Nucleus accumbens (tissue), 56 donors: ENCODE measurements at places on chromosomes 1 and 21.
A peak's percentile ranks its signal among the peaks of the same experiment; 100 is the strongest.

DNA sequence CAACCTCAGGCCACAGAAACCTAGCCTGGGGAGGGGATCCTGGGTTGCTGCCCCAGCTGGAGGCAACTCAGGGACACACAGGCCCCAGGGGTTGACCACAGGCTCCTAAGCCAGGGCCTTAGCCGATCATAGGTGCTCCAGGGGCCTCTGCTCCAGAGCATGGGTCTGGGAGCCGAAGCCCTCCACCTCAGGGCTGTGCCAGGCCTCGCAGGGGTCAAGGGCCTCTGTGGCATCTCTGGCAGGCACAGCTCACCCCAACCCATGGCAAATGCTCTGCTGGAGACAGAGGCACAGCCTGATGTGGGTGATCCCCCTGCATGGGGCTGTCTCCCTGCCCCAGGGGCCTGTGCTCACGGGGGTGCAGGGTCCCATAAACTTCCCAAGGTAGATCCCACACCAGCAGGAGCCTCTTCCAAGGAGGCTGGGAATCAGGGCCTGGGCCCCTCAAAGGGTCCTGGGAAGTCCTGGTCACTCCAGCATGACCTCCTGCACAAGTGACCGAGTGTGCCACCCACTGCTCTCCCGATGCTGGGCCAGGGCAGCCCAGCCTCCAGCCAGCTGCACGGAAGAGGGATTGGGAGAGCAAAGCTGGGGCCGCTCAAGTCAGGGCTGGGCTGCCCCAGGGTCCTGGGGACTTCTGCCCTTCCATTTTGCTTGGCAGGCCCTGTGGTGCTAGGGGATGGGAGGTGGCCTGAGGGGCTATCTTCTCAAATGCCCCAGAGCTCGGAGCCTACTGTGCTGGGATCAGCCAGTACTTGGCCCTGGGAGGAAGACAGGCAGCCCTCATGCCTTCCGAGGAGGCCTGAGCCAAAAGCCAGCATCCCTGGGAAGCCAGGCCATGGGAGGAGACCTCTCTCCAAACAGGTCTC, 22.2 kb upstream of the PRSS38 start:
- DNase-seq = no peak

GRCh38 chr1:217363319-217363718, 267.6 kb downstream of the GPATCH2 start:
- no peak for DNase-seq

DNA sequence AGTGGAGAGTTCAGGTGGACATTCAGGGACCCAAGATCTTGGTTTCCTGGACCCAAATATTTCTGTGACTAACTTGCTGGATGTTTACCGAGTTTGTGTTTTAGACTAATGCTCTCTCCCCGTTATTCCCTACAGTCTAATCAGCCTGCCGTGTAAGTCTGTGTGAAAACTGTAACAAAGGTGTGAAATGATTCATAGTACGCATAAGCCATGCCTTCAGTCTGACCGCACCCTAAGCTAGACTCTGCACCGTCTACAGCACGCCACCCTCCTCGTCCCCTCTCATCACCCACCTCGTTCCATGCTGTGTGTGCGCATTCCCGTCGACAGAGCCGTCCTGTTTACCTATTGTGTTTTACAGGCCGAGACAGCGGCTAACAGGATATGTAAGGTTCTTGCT, 50.5 kb downstream of the ACTN2 start:
- no peak for DNase-seq

GRCh38 chr1:165828669-165829329, 1.4 kb downstream of the UCK2 start:
- peak; percentile 33 for DNase-seq

GRCh38 chr1:32992489-32993323, 28.1 kb upstream of the RNF19B start:
- DNase-seq = peak; percentile 15

- DNase-seq = no peak
Measured at GRCh38 chr1:178023181-178023618, 53.3 kb upstream of the SEC16B start.

GRCh38 chr1:234913278-234913649, 215.4 kb downstream of the TOMM20 start:
- DNase-seq = no peak

DNA sequence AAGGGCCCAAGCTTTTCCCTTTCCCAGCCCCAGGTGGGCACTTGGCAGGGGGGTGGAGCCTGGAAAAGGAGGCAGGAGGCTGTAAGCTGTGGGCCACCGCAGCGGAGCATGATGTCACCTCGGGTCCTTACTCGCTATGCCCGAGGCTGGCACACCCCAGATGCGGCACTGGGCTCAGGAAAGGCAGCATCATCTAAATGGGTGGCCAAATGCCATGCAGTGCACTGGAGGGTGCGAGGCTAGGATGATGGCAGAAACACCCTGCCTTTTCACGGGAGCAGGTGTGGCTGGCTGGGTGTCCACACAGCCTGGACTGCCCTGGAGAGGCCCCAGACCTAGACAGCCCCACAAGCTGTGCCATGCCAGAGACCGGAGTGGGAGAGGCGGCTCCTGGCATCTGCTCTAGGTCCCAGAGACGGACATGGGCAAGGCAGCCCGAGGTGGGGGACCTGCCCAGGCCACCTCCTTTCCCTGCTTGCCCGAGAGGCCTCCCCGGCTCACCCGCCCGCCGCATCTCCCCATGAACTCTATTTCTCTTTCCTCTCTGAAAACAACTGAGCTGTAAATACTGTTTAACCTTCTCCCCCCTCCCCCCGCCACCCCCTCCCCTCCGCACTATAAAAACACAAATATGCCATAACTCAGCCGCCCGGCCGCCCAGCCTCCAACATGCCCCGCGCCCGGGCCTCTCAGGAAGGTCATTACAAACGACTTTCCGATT, 124.7 kb downstream of the CASZ1 start:
- DNase-seq = no peak

DNA sequence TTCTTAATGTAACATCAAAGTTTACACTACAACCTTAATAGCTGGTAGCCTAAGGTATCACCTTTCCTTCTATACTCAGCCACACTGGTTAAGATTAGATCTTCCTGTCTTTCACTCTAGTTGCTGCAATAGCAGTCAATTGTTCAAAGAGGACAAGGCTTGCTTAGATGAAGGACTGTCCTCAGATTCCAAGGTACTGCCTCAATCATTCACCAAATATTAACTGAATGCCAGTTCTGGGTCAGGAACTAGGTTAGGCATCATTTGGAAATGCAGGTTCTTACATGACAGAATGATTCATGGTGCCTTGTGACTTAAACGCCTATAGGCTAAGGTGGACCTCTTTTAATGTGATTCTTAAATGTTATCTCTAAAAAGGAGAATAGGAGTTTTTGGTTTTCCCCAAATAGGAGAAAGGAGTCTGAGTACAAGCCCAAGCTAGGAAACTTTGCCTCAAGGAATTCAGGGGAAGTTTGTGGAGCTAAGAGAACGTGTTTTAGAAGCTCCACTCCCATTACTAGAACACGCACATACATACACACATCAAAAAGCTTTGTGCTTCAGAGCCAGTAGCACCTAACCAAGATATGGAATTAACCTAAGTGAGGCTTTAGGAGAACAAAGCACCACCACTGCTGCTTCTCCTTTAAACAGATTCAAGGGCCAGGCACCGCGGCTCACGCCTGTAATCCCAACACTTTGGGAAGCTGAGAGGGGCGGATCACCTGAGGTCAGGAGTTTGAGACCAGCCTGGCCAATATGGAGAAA, 8.5 kb upstream of the WDR47 start:
- no peak for DNase-seq

DNA sequence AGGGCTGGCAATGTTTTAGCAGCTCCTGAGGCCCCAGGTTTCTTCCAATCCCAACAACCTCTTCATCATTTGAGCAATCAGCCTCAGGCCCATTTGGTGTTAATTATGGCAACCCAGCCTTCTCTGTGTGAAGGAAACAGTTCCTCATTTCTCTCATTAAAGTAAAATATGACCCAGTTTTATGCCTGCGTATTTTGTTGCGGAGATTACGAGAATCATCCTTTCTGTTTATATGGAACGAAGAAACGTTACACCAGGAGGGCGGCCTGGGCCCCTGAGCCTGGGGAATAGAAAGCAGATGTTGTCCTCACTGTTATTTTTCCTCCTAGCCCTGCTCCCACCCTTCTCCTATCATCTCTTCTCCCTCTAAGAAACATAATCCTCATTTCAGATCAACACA, 332.2 kb upstream of the USP24 start:
- DNase-seq = no peak

DNA sequence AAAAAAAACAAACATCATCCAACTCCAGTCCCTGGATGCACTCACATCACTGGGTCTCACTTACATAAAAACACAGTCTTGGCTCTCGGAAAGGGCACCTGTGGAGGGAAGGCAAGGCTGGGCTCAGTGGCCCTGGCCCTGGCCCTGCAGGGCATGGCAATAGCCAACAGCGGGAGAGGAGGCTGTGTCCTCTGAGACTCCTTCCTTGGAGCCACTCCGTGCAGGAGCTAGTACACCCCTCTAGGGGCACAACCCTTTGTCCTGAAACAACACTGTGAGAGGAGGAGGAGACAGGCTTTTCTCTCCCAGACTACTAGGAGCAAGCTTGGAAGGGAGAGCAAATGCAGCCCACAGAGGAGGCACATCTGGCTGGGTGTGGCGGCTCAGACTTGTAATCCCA, 28.0 kb downstream of the URB1 start:
- DNase-seq = no peak

- no peak for DNase-seq
Measured at GRCh38 chr1:86583032-86583431, 36.2 kb downstream of the CLCA4 start.

GRCh38 chr1:61138921-61139774, 56.8 kb downstream of the NFIA start:
- no peak for DNase-seq

DNA sequence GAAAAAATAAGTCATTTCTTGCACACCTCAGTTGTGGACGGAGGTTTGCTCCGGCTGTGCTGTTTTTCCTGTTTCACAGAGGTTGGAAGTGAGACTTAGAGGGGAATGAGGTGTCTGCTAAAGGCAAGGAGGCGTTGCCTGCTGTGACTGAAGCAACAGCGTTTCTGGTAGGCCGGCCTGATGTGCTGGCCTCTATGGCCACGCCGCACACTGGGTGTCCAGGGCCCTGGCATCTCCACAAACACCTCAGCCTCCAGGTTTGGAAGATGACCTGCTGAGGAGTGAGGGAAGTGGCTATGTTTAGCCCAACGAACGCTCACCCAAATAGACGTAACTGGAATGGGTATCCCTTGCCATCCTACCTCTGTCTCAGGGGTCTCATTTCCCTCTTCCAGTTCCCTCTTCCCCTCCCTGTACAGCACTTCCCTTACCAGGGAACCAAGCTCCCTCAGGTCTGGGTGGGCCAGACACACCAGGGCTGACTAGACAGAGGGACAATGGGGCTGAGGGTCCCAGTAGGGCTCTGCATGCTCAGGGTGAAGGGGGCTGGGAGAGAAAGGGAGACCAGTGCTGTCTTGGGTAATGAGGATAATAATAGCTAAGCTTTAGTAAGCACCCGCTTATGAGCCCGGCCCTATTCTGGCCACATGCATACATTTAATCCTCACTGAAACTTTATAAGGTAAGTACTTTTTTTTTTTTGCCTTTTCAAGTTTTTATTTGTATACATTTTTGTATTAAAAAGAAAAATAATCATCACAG, 11.9 kb downstream of the CACNA1S start:
- no peak for DNase-seq

GRCh38 chr1:110089561-110090275, 19.2 kb upstream of the ALX3 start:
- no peak for DNase-seq

DNA sequence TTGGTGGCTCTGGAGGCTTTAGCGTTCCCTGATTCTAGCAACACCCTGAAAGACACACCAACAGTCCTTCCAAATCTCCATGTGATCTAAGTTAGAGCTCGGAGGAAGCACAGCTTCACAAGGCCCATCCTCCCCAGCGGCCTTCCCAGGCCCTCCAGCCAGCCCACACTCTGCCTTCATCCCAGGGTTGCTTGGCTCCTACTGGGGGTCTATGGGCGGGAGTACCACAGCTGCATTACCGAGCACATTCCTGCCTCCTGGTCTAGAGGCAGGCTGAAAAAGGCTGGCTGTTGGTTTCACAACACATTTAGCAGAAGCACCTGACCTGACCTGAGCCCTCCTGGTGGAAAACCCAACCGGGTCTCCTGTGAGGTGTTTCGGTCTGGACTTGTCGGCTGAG, 54.7 kb upstream of the TRIM67 start:
- no peak for DNase-seq

- no peak for DNase-seq
Measured at GRCh38 chr1:243253926-243254232, 1.2 kb downstream of the CEP170 start.

DNA sequence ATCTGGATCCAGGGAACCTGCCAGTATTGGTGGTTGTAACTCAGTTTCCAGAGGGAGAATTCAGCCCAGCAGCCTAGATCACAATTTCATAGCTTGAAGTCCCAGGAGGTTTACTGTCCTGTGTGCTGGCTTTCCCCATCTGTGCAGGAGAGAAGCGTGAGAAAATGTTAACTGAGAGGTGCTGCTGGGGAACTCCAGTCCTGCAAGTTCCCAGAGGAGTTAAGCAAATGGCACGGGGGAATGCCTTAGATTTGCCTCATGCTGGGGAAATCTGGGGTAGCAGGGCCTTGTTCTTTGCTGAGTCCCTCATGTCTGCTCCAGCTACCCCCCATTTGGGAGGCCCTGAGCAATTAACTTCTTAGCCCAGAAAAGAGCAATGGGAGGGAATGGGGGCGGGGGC, 25.1 kb upstream of the SLAMF6 start:
- no peak for DNase-seq

GRCh38 chr1:10514490-10515235, 39.9 kb downstream of the PEX14 start:
- no peak for DNase-seq

- DNase-seq = peak; percentile 90
Measured at GRCh38 chr1:151130987-151131586, 15.3 kb downstream of the SEMA6C start.

GRCh38 chr21:42156690-42157605, 62.0 kb upstream of the ABCG1 start:
- DNase-seq = peak; percentile 96

DNA sequence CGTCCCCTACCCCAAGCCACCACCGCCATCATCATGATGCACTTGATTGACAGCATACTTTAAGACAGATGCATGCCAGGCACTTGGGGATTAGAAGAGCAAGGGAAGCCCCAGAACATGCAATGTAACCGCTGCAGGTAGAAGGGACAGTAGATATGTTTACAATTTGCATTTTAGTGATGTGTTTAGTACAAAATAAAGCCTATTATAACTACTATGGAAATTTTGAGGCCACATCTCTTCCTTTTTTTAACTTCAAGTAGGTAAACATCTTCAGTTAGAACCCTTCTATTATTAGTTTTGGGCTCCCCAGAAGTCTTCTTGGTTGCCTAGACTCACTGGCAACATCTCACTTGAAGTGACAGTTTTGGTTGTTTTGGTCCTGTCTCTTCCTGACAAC, 25.3 kb downstream of the CR1L start:
- no peak for DNase-seq

DNA sequence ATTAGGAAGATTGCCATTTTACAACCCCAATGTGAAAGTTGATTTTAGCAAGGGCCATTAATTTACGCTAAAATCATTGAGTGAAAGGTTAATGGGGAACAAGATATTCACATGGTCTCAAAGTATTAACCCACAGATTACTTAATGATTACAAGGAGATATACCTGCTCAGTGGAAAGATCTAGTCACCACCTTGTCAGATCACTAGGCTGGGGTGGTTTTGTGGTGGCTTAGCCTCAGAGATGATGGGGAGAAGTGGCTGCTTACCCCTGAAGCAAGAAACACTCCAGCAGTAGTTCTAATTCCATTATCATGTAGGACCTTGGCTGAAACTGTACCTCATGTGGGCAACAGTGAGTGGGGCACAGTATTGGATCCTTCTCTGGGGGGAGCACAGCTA, 20.1 kb upstream of the TRIM33 start:
- no peak for DNase-seq

- DNase-seq = no peak
Measured at GRCh38 chr1:225806249-225806648, 3.7 kb upstream of the EPHX1 start.
